ENCODE measurements at places on chromosomes 13 and 19. TPM values are rescaled to one million over a fixed set of nuclear protein-coding genes. Genes with fewer than 3 reads are reported as not detected.

Gene ZNF44
- 3.2 TPM for total RNA-seq

Gene CYP2F1
- not detected for total RNA-seq

Gene CCDC8
- total RNA-seq: 27.7 TPM

Gene ADPRHL1
- total RNA-seq: 0.70 TPM

Gene GGN
- total RNA-seq: 0.08 TPM

Gene FPR3
- not detected for total RNA-seq

Gene KLK3
- not detected for total RNA-seq

Gene USHBP1
- total RNA-seq: not detected

Gene GJB2
- 409 TPM for total RNA-seq

Gene FOSB
- 7.5 TPM for total RNA-seq

Gene FFAR2
- total RNA-seq: not detected

Gene SLC25A41
- total RNA-seq: not detected

Gene SIGLEC8
- not detected for total RNA-seq

Gene YJEFN3
- total RNA-seq: 1.3 TPM

Gene SYNGR4
- total RNA-seq: not detected

Gene CYP4F3
- total RNA-seq: not detected

Gene RASIP1
- total RNA-seq: 17.6 TPM

Gene BICRA
- 6.0 TPM for total RNA-seq

Gene FOXA3
- total RNA-seq: not detected

Gene PPP1R15A
- total RNA-seq: 61.8 TPM

Gene RNASEH2B
- 30.3 TPM for total RNA-seq

Gene KLK4
- total RNA-seq: not detected

Gene WDR88
- not detected for total RNA-seq

Gene LILRB5
- not detected for total RNA-seq

Gene ZNF304
- total RNA-seq: 5.9 TPM

Gene IL4I1
- not detected for total RNA-seq

Gene EEF2
- total RNA-seq: 2,783 TPM

Gene GZMM
- total RNA-seq: not detected

Gene LPAR6
- total RNA-seq: 5.8 TPM
